ENCODE measurements at places on chromosomes 12 and 14.

GRCh38 chr14:68625366-68626090 is 167.3 kb downstream of the ZFP36L1 start:
- DNase-seq, result no peak

- DNase-seq, result no peak
These were observed 42.6 kb upstream of the LIMA1 start for GRCh38 chr12:50325890-50326391.

GRCh38 chr12:117968151-117968789 is 520 bp downstream of the KSR2 start:
- no peak for DNase-seq

DNA sequence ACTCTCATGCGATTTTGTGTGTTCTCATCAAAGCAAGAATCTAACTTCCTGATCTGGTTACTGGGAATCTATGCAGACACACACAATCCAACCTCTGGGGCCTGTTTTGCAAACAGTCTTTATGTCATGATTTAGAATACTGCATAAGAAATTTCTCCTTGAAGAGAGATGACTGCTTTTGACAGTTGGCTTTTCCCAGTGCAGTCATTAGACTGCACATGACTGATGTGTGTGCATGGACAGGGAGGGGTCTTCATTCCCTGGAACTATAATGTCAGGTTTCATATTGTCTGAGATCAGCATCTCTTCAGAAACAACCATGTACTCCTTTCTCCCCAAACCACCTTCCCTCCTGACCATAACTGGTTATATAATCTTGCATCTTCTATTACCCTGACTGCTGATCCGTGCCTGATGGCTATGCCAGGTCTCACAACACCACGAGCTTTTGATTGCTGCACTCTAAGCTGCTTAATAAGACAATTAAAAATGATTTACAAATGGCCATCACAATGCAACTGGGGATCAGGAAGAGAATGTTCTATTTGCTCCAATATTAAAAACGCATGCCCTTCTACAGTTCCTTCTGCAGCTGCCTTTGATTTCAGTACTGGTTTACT is 995.4 kb downstream of the NRXN3 start:
- DNase-seq, result no peak

DNA sequence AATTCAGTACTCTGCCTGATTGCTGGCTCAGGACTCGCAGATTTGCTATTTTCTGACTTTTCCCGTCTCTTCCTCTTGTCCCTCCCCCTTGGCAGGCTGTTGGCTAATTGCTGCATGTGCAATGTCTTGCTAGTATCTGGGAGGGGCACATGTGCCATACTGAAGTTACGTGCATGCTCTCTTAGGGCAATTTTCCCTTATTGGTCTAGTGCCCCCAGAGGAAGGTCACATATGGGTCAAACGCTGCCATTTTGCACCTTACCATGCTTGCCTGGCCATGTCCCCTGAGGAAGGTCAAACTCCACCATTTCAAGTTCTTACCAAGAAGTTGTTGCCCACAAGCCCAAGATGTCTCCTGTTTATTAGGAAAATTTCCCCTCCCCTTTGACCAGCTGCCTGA is 13.9 kb upstream of the ERC1 start:
- no peak for DNase-seq

DNA sequence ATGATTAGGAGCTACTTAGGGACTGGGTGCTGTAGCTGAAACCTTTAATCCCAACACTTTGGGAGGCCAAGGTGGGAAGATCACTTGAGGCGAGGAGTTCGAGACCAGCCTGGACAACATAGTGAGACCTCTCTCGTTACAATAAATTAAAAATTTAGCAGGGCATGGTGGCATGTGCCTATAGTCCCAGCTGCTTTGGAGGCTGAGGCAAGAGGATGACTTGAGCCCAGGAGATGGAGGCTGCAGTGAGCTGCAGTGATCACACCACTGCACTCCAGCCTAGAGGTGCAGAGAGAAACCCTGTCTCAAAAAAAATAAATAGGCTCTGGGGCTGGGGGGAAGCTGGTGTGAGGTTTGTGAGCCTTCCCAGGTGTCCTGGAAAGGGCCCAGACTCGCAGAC is 97.2 kb downstream of the FBXL14 start:
- no peak for DNase-seq

DNA sequence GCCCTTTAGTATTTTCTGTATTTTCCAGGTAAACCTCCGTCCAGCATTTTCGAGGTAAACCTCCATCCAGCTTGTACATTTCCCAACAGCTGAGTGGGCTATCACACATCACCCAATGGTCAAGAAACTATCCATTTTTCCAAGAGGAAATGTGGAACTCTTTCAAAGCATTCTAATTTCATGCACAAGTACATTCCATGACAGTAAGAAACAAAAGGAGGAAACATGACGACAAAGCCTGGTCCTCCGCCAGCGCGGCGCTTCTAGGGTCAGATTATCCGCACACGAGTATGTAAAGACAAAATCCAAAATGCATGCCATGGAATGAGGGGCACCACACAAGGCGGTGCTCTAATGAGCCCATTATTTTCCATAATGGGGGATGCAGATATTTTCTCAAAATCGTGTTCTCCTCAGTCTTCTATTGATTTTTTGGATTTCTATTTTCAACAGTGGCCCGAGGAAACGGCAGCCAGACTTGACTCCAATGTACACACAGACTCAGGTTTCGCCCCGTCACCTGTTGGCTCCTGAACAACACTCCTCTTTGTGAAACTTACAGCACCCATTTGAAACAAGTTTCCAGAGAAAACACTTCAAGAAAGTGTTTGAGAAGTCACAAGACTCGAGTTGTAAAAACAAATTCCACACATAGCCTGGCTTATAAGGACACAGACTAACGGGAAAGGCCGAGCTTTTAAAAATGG is 107.4 kb downstream of the PRICKLE1 start:
- DNase-seq, result no peak

Measured in activated T-cell treated with anti-CD3 and anti-CD28 coated beads, Interleukin-2, amount 50 U/mL, for 1 hour (primary cell).